ENCODE measurements at places on chromosomes 2 and 18. TPM values are rescaled to one million over a fixed set of nuclear protein-coding genes. Genes with fewer than 3 reads are reported as not detected.

The MAB21L4 gene
- 69.9 TPM for total RNA-seq

The ALPG gene
- 2.5 TPM for total RNA-seq

The COQ10B gene
- 25.0 TPM for total RNA-seq

The SRBD1 gene
- total RNA-seq: 15.8 TPM

The RFX8 gene
- not detected for total RNA-seq

The STON1 gene
- 1.8 TPM for total RNA-seq

The LYPD1 gene
- total RNA-seq: 15.8 TPM

The COBLL1 gene
- total RNA-seq: 42.1 TPM

The LHCGR gene
- total RNA-seq: not detected

The UPP2 gene
- total RNA-seq: not detected

The HOXD4 gene
- total RNA-seq: 1.2 TPM

The MDH1 gene
- total RNA-seq: 181 TPM

The SERPINB3 gene
- total RNA-seq: not detected

The DYNAP gene
- not detected for total RNA-seq

The CGREF1 gene
- 4.4 TPM for total RNA-seq

The TDRD15 gene
- not detected for total RNA-seq

The CAPN14 gene
- 0.23 TPM for total RNA-seq

The DHRS9 gene
- total RNA-seq: not detected

The TWIST2 gene
- not detected for total RNA-seq

The ASPRV1 gene
- total RNA-seq: 0.66 TPM

The RBKS gene
- 7.1 TPM for total RNA-seq

The INHA gene
- total RNA-seq: 1.5 TPM

The C2orf80 gene
- total RNA-seq: not detected

The CRYBA2 gene
- total RNA-seq: 0.59 TPM

The CABLES1 gene
- 27.2 TPM for total RNA-seq

The CXCR2 gene
- total RNA-seq: not detected

The TAF4B gene
- 2.6 TPM for total RNA-seq

The FAM110C gene
- total RNA-seq: 3.2 TPM

The KIF5C gene
- total RNA-seq: 1.1 TPM

The RAX gene
- not detected for total RNA-seq

The INHBB gene
- total RNA-seq: 28.6 TPM

Measured in Caco-2 (cell line).